ENCODE measurements at places on chromosomes 7 and 10.

GRCh38 chr7:155973451-155973997 is 161.3 kb upstream of the SHH start:
- no peak for DNase-seq

DNA sequence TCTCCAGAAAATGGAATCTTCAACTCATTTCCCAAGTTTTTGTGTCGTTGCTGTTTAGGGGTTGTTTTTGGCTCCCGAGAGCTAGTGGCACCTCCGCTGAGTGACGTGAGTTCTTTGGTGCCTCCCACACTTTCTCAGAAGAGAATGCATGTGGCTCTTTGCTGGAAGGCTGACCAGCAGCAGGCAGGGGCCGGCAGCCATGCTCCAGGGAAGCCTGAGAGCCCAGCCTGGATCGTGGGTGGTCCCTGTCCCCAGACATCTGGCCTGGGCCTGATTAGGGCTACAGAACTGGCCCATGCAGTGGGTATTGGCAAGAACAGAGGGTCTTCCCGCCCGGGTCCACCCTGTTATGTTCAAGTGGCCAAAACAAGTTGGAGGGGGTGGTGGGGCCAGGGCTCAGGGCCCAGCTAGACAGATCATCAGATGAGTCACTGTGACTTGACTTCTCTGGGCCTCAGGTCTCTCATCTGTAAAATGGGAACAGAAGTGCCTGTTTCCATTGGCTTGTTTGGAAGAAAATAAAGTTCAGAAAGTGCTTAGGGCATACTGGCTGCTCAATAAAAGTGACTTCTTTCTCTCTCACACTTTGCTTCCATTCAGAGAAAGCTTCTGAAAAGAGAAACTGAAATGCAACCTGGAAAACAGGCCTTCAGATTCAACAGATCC is 83.1 kb downstream of the STRA8 start:
- DNase-seq = no peak

DNA sequence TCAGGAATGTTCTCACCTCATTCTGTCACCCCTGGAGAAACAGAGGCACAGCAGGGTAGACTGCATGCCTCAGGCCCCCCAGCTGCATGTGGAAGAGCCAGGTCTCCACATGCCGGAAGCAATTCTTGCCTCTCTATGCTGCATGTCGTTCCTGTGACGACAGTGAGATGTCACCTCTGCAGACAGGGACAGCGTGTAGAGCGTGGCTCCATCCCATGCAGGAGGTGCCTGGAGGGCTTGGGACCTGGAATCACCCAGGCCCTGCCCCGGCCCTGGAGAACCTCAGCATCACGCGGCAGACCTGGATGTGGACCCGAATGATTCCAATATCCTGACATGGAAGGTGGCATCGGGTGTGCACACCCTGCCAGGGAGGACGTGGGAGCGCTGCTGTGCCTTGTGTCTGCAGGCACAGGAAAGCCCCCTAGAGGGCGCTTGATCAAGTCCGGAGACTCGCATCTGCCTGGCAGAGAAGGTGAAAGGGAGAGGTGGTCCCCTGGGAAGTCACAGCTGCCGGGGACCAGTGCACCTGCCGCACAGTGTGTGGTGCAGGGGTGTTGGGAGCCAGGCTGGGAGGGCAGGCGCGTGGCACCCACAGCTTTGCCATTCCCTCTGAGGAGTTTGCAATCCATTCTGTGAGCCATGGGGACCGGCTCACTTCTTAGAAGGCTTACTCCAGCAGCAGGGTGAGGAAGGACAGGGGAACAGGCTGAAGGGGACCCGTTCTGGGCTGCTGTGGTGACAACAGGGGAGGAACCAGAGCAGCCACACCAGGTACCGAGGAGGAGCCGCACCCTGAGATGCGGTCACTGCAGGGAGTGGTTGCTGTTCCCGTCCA is 45.3 kb upstream of the EN2 start:
- DNase-seq = peak; percentile 84

DNA sequence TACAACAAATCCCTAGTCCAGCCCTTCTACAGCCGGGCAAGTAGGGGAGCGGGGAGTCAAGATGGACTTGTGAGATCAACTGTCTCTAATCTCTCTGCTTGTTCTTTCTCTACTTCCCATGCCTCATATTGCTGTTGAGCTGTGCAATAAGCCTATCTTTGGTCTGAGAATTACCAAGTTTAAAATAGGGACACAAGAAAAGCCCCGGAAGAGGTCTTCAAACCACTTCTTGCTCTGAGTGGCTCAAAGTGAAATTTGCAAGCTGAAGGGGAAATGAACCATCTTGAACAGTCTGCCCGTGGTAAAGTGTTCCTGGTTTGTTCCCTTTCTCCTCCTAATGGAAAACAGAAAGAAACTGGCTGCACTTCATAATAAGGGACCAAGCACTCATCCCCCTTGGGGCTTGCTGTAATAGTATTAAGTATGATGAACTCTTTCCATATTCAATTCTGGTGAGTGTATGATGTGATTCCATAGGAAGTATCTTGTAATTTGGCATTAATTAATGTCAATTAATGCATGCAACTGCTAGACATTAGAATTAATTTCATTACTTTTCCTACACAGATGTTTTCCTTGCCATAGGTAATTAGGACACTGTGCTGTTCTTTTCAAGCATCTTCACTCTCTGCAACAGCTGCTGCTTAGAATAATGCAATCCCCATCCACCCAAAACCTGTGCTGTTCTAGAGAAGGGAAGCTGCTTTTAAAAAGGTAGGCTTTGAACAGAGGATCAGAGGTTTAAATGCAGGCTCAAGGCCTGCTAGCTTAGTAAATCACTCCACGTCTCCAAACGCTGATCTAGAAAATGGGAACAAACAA is 449.6 kb downstream of the SORCS1 start:
- no peak for DNase-seq

DNA sequence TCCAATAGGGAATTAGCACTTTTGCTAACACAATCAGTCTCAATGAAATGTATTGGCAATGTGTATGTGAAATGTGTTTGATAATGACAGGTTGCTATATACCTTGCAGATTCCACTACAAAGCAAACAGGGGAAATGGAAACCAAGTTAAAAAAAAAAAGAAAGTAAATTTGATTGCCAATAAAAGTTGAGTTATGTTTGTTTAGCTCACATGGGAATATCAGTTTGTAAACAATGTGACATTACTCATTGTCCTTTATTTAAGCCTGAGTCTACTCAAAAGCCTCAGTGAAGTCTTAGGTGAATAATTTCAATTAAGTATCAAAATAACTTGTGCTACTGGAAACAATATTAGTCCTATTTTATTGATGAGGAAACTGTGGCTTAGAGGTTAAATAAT is 285.2 kb downstream of the CACNA2D1 start:
- DNase-seq = no peak

Measured in iPS-NIHi11 (cell line).